Activated CD4-positive, alpha-beta T cell treated with anti-CD3 and anti-CD28 coated beads for 48 hours (primary cell): ENCODE measurements at places on chromosomes 5 and 9.

DNA sequence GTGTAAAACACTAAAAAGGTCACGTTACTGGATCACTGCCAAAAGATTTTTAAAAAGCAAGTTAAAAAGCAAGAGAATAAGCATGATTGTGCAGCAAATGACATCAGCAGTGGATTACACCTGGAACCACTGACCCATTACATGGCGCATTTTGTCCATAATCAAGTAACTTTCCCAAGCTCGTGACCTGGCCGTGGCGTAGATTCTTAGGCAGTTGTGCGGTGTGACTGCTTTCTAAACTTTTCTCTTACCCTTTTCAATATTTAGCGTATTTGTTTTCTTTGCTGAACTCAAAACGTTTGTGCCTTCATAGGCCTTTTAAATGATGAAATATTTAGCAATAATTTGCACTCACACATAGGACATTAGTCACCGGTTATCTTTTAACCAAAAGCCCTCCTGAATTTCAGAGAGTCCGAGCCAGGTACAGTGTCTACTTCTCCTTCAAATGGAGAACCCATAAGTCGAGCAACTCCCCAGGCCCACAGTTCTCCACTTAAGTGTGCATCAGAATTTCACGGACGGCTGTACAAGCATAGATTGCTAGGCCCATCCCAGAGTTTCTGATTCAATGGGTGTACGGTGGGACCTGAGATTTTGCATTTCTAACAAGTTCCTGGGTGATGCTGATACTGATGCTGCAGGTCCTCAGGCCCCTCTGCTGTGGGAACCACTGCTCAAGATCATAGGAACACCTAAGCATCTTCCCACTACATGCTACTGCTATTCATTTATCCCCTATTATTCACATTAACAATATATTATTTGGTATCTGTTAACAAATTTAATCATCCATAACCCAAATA, 144.4 kb downstream of the GLIS3 start:
- DNase-seq, result no peak

DNA sequence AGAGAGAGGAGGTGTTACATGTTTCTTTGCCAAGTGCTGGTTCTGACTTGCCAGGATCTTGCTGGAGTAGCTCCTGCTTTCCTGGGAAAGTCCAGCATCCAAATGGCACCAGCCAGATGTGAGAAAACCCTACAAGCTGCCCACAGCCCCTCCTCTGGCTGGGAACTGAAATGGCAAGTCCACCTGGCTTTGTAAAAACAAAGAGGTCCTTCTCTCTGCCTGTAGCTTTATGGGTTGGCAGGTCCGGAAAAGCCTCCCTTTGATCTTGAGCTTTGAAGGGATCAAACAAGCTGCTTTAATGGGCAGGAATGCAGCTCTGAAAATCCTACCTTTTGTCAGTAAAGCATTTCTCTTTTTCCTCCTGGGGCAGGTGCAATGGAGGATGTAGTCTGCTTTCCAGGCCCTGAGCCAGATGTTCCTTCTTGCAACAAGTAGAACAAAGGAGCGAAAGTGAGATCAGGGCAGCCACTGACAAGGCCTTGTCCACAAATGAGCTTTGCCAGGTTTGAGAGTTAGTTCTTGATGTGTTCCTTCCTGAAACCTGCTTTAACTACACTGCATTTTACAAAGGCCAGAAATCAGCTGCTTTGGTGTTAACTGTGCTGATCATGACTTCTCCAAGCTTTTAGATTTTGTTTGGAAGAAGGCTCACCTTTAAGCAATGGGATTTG, 456.7 kb downstream of the ZNF608 start:
- DNase-seq, result no peak

DNA sequence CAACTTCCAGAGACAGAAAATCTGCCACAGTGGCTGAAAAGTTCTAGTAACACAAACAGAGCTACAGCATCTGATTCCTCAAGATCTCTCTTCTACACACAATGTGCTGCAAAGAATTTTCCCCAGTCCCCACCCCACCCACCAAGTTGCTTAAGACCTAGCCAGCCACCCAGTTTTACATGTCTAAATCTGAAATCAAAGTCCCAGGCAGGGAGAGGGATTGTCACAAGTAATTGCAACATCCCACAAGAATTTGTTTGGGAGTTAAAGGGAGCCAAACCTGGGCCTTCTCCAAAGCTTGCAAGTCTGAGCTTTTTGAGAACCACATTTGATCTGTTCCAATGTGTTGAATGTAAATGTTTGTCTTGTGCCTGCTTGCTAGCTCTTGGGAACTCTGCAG, 15.5 kb downstream of the IGIP start:
- DNase-seq, result no peak

DNA sequence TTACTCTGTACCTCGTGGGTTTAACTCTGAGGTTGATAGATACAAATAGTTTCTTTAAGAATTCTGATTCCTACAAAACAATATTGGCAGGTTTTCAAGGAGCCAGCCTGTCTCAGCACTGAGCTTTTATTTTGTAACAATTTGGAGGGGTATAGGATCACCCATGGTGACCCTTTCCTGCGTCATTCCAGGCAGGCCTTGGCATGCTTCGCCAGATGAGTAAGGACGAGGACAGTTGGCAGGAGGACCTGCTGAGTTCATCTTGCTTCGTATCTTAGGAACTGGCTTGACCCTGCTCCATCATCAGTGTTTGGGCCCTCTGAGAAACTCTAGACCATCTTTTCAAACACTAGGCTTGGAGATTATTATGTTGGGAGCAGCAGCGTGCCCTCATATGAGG, 17.9 kb downstream of the ZNF462 start:
- no peak for DNase-seq

DNA sequence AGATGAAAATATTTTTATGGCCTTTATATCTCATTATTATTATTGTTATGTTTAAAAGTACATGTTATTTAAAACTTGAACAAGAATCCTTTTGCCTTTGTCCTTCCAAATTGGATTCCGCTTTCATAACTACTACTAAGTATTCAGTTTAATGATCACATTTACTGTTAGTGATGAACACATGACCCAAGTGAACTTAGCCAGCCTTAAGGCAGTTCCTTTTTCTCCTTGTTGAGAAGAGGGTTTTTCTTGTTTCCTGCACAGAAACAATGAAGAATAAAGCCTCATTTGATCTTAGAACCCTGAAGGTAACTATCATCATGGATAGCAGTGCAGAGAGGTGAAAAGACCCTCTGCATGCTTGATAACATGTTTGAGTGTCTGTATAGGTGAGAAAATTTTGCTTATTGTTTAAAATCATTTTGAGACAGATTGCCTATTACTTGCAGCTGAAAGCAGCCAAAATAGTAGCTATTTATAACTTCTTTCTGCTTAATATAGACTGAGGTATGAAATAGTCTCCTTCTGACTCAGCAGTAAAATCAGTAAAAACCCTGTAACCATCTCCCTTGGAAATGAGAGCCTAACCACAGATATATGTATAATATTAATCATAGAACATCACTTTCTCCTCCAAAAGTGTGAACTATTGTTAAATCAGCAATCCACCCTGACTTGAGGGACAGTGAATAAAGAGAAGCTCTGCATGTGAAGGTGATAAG, 266.2 kb downstream of the SPATA31D1 start:
- no peak for DNase-seq

DNA sequence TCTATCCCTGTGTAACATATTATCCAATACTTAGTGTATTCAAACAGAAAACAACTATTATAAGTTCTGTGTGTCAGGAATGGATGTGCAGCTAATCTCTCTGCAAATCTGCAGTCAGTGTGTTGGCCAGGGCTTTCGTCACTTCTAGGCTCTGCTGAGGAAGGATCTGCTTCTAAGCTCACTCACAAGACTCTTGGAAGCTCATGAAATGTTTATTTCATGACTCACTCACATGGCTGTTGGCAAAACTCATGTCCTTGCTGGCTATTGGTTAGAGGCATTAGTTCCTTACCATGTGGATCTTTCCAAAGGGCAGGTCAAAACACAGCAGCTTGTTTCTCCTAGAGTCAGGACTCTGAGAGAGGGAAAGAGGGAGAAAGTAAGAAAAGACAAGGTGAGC, 367.4 kb upstream of the SMARCA2 start:
- no peak for DNase-seq

DNA sequence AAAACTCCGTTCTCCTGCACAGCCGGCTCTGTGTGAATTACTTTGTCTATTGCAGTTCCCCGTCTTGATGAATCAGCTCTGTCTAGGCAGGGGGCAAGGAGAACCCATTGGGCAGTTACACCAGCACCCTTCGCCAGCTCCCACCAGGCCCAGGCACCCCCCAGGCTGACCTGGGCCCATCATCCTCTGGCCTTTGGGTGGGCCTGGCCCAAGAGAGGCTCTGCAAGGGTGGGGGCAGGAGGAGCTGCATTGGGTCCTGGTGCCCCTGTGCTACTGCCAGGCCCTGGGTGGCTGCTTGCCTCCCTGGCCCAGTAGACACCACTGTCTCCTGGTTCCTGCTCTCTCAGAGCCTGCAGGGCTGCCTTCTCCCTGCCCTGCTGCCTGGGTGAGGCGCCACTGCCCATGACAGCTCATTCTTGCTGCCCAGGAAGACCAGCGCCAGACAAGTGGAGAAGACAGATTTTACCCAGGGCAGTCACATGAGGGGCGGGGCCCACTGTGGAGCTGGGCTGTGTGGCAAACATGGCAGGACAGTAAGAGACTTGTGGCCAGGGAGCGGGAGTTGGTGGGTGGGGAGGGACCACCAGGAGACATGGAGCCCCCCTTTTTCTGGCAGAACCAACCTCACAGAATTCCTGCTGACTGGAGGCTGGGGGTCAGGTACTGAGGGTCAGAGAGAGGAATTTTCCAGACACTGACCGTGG, 67.2 kb downstream of the MRPL36 start:
- no peak for DNase-seq

GRCh38 chr5:17713301-17713700, 79.0 kb downstream of the TAF11L14 start:
- no peak for DNase-seq

- no peak for DNase-seq
Measured at GRCh38 chr9:79609468-79610018, 37.8 kb downstream of the TLE4 start.

DNA sequence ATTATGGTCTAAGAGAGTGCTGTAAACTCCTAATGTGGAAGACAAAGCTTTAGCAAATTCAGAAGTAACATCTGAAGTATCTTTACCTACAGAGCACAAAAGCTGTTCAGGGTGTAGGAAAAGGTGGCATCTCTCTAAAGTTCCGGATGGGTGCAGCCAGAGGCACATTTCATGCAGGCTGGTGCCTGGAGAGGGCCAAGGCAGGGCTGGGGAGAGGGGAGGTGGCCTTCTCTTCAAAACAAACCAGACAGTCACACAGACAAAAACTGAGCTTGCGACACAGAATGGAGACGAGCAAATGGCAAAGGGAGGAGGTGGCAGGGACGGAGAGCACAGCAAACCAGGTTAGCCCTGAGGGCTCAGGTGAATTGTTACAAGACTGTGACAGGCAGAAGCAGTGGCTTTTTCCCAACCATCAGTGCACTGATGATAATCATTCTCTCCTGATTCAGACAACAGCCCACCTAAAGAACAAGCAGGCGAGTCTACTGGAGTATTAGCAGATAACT, 121.5 kb upstream of the PCA3 start:
- DNase-seq, result no peak

- DNase-seq, result no peak
Measured at GRCh38 chr5:168661593-168662485, 82.7 kb upstream of the PANK3 start.

- DNase-seq, result no peak
Measured at GRCh38 chr9:28365020-28365640, 791.8 kb upstream of the C9orf72 start.

DNA sequence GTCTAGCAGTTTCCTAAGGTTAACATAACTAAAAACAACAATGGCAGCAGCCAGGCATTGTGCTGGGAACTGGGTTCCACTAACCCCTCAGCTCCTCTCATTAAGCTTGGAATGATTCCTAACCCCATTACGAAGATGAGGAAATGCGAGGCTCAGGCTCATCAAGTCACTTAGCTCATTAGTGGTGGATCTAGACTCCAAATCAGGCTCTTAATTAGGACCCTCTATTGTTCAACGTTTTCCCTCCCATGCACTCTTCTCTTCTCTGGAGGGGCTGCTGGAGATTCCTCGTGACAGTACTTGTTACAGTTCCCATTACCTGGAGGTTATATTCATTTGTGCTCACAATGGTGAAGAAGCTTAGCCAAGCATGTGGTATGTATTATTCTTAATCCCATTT, 6.5 kb downstream of the TAS2R1 start:
- DNase-seq, result no peak

GRCh38 chr5:160369990-160370712, at the start of gene C1QTNF2:
Gene C1QTNF2 (minus strand): TSS chr5:160370626. CDS start chr5:160355011, 15,615 bp downstream.
- DNase-seq, result peak; percentile 29

GRCh38 chr9:129736334-129736733, 16.5 kb downstream of the PTGES start:
- DNase-seq, result no peak

- no peak for DNase-seq
Measured at GRCh38 chr5:50553560-50553984, 112.5 kb upstream of the EMB start.

GRCh38 chr5:173187054-173187743, 42.9 kb downstream of the BNIP1 start:
- DNase-seq, result peak; percentile 24

- peak; percentile 36 for DNase-seq
Measured at GRCh38 chr9:135907006-135907430, 328 bp downstream of the CAMSAP1 start.

DNA sequence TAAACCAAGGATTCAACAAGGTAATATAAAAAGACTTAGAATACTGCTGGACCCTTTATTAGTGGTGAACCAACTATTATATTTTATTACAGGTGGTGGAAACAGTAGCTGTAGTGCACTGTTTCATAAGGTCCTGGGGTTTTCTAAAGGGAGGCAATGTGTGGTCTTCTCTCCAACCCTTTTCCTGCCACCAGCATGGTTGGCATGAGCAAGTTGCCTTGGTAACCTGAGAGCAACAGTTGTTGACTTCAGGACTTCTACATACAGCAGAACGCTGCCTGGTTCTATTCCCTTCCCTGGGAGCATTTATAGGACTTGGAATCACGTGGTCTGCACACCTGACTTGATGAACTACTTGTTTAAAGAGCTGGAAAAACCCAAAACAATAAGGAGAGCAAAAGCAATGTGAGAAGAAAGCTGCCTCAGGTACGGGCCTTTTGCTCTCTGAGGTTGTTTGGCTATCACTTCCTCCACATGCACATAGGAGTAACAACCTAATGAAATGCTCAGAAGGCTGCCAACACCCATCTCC, 81.1 kb upstream of the RAI14 start:
- no peak for DNase-seq

DNA sequence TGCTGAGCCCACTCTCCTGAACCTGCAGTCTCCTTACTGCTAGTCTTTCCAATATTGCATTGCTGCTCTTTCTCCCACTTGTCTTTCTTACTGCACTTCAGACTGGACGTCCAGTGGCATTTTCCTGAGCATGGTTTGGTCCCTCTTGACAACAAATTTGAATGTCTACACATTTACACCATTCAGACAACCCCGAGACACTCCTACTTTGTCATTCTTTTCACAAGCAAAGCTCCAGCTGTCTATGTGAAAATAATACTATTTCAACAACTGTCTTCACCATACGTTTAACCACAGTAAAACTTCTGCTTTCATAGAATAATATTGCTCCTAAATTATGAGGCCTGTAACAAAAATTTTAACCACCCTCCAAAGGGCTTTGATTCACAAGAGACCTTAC, 10.4 kb upstream of the APTX start:
- DNase-seq, result no peak
